ENCODE measurements at places on chromosomes 7 and 10.

- DNase-seq = no peak
Observed at GRCh38 chr7:91029688-91030087, 234.5 kb upstream of the FZD1 start.

GRCh38 chr7:70171369-70171920, 573.2 kb downstream of the AUTS2 start:
- DNase-seq = no peak

DNA sequence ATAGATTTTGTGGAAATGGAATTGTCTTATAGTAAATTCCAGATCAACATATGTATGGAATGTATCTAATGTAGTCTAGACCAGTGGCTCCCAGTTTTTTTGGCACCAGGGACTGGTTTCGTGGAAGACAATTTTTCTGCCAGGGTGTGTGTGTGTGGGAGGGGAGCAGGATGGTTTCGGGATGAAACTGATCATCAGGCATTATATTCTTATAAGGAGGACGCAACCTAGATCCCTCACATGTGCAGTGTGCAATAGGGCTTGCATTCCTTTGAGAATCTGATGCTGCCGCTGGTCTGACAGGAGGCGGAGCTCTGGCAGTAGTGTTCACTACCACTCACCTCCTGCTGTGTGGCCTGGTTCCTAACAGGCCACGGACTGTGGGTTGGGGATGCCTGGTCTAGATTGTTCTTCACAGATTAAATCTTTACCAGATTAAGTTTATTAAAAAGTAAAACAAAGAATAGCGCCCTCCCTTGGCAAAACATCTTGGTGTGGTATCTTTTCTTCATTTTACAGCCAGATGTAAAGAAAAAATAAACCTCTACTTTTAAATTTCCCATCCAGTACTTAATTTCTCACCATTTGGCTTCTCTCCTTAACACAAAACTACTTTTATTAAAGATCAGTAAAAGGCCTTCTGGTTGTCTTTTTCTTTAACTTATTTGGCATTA, 48.4 kb downstream of the SEPTIN7 start:
- no peak for DNase-seq

- no peak for DNase-seq
Observed at GRCh38 chr10:46029461-46030030, 877 bp downstream of the NCOA4 start.

DNA sequence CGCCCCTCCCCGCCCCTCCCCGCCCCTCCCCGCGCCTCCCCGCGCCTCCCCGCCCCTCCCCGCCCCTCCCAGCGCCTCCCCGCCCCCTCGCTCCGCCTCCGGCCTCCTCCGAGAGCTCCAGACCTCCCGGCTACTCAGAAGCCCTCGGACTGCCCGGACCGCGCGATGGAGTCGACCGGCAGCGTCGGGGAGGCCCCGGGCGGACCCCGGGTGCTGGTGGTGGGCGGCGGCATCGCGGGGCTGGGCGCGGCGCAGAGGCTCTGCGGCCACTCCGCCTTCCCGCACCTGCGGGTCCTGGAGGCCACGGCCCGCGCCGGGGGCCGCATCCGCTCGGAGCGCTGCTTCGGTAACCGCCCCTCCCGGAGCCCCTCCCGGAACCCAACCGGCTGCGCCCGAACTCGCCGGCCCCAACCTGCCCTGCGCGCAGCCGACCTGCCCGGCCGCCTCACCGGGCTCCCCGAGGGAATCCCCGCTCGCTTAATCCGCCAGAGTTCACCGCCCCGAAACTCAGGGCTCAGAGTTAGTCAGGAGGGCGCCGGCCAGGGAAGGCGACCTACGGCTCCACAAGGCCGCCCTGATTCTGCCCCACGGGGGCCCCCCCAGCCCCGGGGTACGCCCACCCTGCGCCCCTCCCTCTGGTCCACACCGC, at the start of gene PAOX:
Gene PAOX (plus strand): TSS at position 111 of the 649 bp plus-strand sequence. CDS start 55 bp downstream, at position 166.
- DNase-seq = no peak

- no peak for DNase-seq
Observed at GRCh38 chr10:35352512-35352911, 16.2 kb downstream of the CCNY start.

GRCh38 chr10:36711361-36711760, 414.0 kb upstream of the ANKRD30A start:
- no peak for DNase-seq

DNA sequence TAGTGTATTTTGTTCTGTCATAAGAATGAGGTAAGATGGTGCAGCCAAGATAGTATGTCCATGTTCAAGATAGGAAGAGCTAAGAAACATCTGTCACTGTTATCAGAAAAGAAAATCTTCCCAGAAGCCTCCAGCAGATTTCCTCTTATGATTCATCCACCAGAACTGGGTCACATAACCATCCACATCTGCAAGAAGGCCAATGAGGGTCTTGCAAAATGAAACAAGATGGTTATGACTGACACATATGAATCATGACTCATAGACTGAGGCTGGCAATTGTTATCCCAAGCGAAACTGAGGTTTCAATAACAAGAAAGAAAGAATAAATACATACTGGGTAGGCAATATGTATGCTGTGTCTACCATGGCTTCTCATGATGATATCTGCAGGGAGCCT, 30.3 kb downstream of the CCNJ start:
- DNase-seq = no peak

DNA sequence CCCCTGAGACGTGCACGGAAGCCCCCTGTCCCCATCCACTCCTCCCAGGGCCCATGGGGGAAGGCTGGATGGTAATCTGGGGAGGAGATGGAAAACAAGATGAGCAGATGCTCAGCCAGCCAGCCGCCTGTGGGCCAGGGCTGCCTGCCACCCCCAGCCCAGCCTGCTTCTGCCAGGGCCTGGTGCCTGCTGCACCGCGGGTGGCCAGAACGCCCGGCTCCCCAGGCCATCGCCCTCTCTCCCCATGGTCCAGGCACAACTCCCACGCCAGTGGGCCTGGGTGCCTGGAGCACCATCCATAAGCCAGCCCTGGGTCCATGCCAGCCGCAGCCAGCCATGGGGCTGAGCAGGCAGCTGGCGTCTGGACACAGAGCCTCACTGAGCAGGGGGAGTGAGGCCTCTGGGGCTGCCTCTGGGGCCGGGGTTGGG, 57.2 kb upstream of the ELN start:
- DNase-seq = no peak

DNA sequence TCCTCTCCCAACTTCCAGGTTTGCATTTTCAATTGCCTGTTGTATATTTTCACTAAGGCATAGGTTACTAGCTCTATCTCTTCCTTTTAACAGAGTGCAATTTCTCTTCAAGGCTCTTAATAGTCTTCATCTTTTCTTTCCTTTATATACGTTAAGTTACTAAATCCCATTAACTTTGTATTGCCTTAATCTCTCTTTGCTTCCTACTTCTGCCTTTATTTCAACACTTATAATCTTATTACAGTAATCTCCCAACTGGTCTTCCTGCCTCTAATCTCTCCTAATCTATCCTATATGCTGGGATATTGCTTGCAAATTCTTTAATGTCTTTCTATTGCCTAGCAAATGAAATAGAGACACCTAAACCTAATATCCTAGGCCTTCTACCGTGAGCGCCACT, 26.1 kb downstream of the ST7 start:
- DNase-seq = no peak

GRCh38 chr7:130410868-130411541, 29.8 kb downstream of the CEP41 start:
- no peak for DNase-seq

Data from esophagus squamous epithelium (tissue), 5 donors.